Stimulated activated CD8-positive, alpha-beta memory T cell treated with anti-CD3 and anti-CD28 coated beads, Interleukin-2, amount 100 ng/mL, for 48 hours (primary cell): ENCODE measurements at places on chromosomes 16 and 17.

- DNase-seq, result no peak
Observed at GRCh38 chr16:70778901-70779309, 22.1 kb downstream of the VAC14 start.

DNA sequence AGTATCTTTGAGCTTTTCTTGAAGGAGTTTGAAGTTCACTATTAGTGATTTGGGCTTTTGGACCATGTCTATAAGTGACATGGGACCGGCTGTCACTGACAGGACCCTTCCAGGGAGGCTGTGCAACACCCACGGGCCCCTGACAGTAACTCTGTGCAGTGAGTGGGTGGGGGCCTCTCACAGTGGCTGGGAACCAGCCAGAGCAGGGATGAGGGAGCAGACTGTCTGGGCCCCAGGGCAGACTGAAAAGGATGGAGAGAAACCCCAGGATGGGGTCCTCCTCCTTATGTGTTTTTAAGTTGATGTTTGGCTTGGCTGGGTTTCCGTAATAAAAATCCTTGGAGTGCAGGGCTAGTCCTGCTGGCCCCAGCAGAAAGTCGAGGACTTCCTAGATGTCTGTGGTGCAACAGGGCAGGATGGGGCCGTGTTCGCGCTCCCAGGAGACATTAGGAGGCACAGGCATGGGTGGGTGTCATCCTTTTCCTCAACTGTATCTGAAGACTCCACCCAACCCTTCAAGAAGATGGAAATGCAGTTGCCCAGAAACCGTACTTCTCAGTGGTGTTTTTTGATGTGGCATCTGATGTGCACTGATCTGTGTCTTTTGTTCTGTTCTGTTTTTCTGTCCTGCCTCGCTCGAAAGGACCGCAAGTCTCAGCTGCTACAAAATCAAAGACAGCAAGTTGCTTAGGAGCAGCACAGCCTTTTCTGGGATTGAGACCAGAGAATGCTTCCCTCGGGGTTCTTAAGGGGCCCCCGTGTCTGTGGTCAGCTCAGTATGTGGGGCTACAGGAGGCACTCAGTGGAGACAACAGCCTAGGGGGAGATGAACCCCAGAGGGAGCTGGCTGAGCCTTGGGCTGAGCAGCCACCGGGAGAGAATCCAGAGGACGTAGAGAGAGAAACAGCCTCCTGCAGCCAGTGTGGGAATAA, 24.2 kb downstream of the PLD6 start:
- DNase-seq, result no peak

- no peak for DNase-seq
Observed at GRCh38 chr16:81163671-81164070, 67.5 kb upstream of the GCSH start.

GRCh38 chr16:24717411-24717810, 12.0 kb upstream of the TNRC6A start:
- DNase-seq, result no peak

DNA sequence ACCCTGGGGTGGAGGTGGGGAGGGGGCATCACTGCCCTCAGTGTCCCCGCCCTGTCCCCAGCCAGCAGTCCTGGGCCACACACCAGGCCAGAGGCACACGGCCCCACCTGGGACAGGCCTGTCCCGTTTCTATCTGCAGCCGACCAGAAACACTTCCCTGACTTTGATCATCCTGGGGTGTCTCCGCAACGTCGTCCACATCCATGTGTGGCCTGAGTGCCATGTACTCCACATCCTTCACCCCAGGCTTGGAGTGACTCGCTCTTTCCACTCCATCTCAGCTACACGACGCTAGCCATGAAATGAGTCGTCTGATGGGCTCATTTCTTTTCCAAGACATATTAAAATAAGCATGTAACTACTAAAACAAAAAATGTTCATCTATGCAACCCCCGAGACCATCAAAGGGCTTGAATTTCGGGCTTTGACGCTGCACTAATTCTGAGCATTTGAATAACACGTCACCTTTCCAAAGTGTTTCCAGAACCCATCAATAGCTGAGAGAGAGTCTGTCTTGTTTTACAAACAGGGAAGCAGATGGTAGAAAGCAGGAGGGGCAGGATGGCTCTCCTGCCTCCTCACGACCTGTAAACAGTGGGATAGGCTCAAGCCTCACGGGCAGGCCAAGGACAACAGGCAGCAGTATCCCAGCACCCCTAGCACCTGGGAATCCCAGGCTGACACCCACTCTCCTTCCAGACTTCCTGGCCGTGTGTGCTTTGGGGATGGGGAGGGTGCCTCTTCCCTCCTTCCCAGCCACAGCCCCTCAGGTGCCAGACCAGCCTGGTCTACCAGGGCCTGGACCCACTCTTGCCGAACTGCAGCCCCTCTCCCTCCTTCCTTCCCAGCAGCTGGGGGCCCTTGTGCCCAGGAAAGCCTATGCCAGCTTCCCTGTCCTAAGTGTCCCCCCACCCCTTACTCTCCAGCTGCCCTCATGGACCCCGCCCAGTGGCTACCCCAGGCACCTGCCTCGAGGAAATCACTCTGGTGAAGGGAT, 20.0 kb upstream of the RASD1 start:
- no peak for DNase-seq

DNA sequence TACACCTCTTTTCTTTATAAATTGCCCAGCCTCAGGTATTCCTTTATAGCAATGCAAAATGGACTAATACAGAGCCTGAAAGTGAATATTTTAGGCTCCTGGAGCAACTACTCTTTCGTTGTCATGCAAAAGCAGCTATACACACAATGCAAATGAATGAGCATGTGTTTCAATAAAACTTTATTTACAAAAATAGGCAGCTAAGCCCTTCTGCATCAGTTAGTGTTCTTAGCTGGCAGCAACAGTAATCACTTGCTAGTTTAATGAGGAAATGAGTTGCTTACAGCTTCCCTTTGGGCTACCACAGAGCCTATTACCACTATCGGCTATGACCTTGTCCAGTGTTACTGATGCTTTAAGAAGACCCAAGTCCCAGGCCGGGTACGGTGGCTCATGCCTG, 402.9 kb downstream of the XYLT1 start:
- DNase-seq, result no peak

DNA sequence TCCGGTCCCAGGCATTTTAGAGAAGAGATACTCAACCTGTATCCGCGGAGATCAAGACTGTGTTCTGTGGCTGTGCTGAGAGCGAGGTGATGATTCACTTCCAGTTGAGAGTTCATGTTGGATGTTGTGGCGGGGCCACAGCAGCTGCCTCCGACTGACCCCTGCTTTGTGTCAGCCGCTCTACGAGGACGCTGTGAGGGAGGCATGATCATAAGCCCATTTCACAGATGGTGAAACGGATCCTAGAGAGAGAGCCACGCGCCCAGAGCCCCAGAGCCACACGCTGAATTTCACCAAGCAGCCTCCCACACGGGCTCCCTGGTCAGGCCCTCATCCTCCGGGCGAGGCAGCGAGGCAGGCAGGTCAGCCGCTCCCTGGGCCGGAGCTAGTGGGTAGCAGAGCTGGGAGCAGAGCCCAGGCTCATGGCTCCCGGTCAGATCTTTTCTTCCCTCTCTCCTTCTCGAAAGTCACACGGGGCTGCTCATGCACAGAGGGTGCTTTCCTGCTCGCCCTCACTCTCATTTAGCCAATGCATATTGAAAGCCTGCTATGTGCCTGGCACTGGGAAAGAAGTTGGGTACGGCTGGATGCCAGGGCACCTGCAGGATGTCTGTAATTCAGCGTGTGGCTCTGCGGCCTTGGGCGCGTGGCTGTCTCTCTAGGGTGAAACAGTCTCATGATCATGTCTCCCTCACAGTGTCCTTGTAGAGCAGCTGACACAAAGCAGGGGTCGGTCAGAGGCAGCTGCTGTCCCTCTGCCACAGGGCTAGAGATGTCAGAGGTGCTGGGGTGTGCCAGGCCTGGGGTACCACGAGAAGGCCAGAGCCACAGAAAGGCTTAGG, 155.6 kb upstream of the CHMP6 start:
- DNase-seq, result no peak

GRCh38 chr17:81561494-81561885, 9.3 kb upstream of the FAAP100 start:
- no peak for DNase-seq

DNA sequence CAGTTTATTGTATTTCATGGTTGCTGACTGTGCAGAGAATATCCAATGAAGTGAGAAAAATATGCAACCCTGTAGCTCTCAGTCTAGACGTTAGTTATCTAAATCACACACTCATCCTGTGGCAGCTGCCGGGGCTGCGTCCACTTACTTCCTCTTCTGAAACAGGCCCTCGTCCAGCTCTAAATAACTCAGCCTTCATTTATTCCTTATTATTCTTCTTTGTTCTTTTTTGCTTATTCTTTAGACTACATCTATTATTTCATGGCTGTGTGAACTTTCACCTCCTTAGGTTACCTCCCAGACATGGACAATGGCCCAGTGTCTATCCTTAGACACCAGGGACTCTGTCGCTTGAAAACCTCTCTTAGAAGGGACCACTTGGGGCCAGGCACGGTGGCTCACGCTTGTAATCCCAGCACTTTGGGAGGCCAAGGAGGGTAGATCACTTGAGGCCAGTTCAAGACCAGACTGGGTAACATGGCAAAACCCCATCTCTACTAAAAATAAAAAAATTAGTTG, 3.4 kb upstream of the THUMPD1 start:
- DNase-seq, result no peak

DNA sequence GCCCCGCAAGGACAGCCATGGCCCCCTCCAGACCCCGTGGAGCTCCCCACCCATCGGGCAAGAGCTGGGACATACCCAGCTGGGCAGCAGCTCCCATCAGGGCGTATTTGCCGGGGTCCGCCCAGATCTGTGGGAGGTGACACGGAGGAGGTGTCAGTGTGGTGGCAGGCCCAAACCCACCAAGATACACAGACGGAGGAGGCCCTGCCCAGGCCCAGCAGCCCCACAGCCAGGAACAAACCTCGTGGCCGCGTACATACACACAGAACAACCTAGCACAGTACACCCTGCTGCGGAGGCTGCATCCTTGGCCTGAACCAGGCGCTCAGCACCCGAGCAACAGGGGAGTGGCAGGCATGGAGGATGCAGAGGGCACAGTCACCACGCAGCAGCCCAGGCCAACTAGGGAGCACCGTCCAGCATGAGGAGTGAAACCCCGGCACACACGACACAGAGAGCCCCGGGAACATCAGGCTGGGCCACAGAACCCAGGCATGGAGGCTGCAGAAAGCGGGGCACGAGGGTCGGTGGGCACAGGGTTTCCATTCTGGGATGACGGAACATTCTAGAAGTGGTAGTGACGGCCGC, 4.9 kb upstream of the CCDC154 start:
- no peak for DNase-seq

GRCh38 chr17:42338427-42338985, 49.7 kb downstream of the STAT3 start:
- no peak for DNase-seq
